ENCODE measurements at places on chromosomes 5 and 9.

GRCh38 chr5:23157169-23157568 lies 304.0 kb upstream of the CDH12 start:
- no peak for DNase-seq

GRCh38 chr9:33751536-33752129 lies 43.7 kb upstream of the PRSS3 start:
- no peak for DNase-seq

DNA sequence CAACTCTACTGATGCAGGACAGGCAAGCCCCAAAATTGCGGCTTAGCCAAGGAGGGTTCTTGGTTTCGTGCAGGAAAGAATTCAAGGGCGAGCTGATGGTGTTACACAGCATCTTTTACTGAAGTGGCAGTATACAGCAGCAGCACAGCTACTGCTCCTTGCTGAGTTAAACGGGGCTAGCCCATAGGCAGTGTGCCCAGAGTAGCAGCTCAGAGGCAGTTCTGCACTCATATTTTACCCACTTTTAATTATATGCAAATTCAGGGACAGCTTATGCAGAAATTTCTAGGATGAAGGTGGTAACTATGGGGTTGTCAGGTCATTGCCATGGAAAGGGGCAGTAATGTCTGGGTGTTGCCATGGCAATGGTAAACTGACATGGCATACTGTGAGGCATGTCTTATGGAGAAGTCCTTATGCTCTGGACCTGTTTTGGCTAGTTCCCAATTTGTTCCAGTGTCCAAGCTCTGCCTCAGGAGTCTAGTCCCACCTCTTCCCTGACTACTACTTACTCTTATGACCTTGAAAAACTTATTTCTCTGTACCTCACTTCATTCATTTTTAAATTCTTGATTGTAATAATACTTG lies 2.0 kb upstream of the SPINK9 start:
- DNase-seq, result no peak

- no peak for DNase-seq
Measured at GRCh38 chr5:56405116-56405908, 172.2 kb upstream of the ANKRD55 start.

- no peak for DNase-seq
Measured at GRCh38 chr5:103034662-103035392, 85.1 kb downstream of the GIN1 start.

GRCh38 chr9:114619191-114619761 lies 8.2 kb downstream of the TMEM268 start:
- no peak for DNase-seq

GRCh38 chr5:137563646-137564397 lies 64.7 kb upstream of the SPOCK1 start:
- peak; percentile 93 for DNase-seq

Measured in GM23248 (cell line).